Activated CD8-positive, alpha-beta memory T cell treated with anti-CD3 and anti-CD28 coated beads for 4 hours (primary cell): ENCODE measurements at places on chromosomes 4 and X.

GRCh38 chrX:21657318-21658151 lies 595 bp downstream of the KLHL34 start:
- no peak for DNase-seq

GRCh38 chrX:41870719-41871151 lies 52.6 kb downstream of the CASK start:
- no peak for DNase-seq

DNA sequence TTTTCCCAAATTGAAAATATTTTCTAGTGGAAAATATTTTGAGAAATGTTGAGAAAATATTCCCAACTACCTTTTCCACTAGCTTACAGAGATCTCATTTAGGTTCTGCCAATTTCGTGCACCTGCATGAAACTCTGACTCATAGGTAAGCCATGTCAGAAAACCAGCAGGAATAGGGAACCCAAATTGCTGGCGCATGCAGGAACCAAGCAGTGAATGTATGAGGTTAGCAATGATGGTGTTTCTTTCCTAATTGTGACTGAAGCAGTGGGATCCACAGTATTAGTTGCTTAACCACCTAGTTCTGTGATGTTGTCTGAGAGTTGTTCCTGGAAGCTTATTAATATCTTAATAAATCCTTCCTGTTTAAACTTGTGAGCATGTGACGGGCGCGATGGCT lies 381.0 kb upstream of the TRAM1L1 start:
- no peak for DNase-seq

DNA sequence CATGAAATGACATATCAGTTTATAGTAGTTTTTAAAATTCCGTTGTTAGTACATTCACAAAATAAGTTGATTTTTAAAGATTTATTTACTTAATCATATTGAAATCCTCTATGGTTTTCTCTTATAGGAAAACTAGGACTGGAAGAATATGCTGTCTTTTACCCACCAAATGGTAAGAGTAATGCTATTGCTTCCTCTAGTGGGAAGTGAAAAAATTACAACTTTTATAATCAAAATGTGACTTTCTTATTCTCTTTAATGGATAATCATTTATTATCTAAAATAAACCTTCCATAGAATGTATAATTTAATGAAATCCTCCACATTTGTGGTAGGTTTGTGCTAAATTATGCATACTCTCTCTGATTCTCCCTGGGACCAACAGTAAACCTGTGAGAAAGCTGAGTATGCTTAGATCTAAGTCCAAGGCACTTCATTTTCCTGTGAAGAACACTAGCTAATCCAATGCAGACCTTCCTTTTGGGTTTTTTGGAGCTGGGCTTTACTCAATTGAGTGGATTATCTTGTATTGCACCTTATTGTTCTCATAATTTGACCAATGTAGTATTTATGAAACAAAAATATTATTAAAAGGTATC lies 136.2 kb downstream of the TBC1D19 start:
- DNase-seq, result no peak

DNA sequence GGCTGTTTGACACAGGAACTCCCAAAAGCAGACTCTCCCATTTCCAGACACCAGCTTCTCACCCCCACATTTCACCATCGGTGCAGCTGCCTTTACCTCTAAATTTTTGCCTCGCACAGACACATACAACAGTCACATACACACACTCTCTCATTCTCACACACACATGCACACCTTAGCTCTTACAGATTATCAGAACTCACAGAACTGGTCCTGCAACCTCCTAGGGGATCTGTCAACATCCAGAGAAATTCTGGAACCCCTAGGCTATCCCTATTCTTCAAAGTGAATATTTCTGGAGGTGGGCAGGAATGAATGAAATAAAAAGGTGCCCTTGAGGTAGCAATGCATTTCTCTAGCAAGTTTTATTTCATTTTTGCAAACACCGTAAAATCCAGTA lies 4.1 kb downstream of the HS6ST2 start:
- no peak for DNase-seq

GRCh38 chr4:155569960-155570515 lies 96.6 kb upstream of the GUCY1A1 start:
- no peak for DNase-seq

DNA sequence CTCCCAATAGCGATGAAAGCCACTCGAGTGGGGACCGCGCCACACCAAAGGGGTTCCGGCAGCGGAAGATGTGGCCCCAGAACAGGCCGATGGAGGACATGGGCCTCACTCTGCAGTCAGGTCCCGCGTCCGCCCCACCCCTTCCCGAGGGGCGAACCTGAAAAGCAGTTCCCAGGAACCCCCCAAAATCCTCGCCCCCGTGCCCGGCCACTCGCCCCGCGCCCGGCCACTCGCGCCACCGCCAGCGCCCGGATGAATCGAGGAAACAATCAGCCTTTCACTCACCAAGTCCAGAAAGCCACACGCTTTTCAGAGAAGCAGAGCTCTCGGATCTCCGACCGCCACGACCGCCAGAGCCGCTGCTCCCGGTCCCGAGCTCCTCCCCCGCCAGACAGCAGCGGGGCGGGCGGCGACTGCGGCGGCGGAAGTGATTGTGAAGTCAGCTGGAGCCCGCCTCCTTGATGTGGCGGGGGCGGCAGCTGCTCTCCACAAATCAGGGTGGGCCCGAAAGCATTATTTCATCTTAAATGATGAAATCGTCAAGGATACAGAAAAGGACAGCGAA lies at the start of gene PJA1:
Gene PJA1 (minus strand): TSS at position 367 of the 565 bp plus-strand sequence. CDS start 2,380 bp downstream, outside the sequence.
- DNase-seq, result peak; percentile 35

DNA sequence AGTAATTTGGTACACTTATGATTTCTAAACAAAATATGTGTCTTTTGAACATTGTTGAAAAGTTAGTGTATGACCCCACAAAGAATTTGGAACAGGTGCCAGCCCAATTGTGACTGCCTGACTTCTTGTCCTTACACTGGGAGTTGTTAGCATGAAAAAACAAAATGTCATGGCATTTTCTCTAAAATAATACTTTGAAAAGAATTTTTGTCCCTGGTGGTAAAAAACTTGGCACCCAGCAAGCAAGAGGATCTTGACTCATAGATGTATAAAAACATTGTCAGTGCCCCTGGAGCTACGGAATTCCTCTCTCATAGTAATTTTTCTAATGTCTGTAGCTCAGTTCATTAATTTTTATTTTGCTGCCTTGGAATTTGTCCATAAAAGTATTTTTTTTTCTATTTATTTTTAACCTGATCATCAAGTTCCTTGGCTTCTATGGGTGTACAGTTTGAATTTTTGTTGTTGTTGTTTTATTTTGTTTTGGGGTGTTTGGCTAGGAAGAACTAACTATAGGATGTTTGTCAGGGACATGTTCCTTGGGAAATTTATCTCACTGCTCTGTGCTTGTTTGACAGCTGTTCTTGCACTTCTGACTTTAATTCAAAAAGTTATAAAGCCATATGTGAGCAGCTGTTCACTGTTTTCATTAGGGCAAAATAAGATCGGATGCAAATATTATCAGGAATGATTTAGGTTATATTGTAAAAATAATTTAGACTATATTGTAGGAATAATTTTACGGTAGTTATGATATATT lies 95.4 kb upstream of the NUDT6 start:
- no peak for DNase-seq

- no peak for DNase-seq
These were observed 157.4 kb upstream of the AMOT start for GRCh38 chrX:112997991-112998390.

GRCh38 chr4:82777857-82778525 lies 20.6 kb downstream of the SCD5 start:
- DNase-seq, result no peak

GRCh38 chrX:10015355-10015722 lies 48.2 kb downstream of the CLDN34 start:
- DNase-seq, result no peak
